ENCODE measurements at places on chromosomes 2 and 18. TPM values are rescaled to one million over a fixed set of nuclear protein-coding genes. Genes with fewer than 3 reads are reported as not detected.

DNA sequence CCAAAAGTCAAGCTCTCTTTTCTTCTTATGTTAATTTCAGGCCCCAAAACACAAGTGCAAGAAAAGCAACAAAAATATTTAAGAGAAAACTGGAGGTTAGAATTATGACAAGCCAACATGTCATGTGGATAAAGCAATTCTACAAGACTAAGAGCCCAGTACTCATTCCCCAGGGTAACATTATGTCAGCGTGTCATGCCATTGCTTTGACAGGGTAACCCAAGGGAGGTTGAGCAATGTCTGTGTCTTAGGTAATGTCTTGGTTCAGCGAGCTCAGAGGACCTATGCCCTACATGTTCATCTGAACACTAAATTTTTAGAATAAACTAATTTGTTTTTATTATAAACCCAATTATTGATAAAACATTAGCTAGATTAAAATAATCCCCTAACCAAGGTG, 173.2 kb upstream of the ZNF804A start:
- DNase-seq: no peak

The PTRHD1 gene
- polyA plus RNA-seq: 35.5 TPM

The TMEFF2 gene
- 1.3 TPM for polyA plus RNA-seq

GRCh38 chr2:7634409-7634808, 717.2 kb downstream of the RNF144A start:
- no peak for DNase-seq

The SP5 gene
- polyA plus RNA-seq: not detected

DNA sequence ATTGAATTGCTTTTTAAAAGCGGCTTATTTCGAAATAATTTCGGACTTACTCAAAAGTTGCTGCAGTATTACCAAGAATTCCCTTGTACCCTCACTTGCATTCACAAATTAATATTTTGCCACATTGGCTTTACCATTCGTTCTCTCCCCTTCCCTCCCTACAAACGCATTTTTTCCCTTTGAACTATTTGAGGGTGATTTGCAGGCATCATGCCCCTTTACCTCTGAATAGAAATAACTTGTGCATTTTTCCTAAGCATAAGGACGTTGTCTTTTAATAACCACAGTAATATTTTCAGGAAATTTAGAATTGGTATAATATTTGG, 608 bp downstream of the CCDC138 start:
- DNase-seq: no peak

Measured in cardiac muscle cell (in vitro differentiated cells and primary cell).